ENCODE measurements at places on chromosomes 13 and 19.
A peak's percentile ranks its signal among the peaks of the same experiment; 100 is the strongest.

- no peak for DNase-seq
These were observed 71.1 kb downstream of the PIBF1 start for GRCh38 chr13:72853000-72853399.

GRCh38 chr13:39810091-39810877 lies 154.8 kb downstream of the COG6 start:
- DNase-seq, result no peak

DNA sequence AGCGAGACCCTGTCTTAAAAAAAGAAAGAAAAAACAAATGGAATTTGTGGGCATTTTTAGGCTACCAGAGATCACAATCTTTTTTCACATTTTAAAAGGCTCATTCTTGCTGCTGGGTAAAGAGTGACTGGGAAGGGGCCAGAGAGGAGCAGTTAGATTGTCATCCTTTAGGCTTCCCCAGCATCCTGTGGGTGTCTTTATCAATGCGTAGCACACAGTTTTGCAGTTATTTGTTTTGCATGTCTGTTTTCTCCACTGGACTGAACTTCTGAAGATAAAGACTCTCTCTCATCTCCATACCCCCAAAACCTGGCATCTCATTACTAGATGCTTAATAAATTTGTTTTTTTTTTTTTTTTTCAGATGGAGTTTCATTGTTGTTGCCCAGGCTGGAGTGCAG lies 2.1 kb upstream of the UTP14C start:
- DNase-seq, result no peak

DNA sequence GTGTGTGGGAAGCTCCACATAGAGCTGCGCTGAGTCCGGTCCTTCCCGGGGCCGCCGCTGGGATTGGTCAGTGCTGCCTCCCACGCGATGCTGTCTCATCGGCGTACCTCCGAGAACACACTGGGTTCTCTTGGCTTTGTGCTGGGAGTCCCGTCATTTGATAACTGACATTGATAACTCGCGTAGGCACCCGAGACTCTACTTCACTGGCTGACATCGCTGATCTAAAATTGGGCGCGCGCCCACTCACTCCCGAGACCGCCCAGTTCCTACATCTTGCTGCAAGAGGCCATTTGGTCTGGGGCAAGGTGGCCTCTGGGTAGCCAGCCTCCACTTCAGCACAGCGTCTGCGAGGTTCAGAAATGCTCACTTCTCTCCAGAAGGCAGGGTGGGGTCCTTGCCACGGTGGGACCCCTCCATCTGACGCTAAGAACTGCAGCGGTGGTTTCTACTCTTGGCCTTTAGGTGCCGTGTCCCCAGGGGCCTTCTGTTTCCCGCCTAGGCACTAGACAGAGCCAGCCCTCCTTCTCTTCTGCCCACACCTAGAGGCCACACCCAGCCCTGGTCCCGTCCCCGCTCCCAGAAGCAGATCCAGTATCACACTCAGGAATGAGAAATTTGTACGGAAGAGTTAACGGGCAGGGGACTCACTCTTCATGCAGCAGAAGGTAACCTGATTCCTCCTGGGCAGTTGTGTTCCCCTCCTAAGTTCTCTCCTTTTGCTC lies 40.7 kb upstream of the ATP11A start:
- DNase-seq, result no peak

DNA sequence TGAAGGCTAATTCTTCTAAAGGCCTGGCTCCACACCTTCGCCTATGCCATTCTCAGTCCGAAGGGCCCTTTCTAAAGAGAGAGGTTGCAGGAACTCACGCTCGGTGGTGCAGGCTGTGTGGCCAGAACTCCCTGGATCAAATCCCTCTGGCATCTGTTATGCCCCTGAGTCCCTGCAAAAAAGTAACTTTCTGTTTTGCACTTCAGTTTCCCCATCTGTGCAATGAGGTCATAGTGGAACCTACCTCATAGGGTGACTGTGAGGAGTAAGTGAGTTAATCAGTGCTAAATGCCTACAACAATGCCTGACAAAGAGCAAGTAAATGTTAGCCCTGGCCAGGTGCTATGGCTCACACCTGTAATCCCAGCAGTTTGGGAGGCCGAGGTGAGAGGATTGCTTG lies 7.3 kb downstream of the IGSF23 start:
- DNase-seq, result no peak

DNA sequence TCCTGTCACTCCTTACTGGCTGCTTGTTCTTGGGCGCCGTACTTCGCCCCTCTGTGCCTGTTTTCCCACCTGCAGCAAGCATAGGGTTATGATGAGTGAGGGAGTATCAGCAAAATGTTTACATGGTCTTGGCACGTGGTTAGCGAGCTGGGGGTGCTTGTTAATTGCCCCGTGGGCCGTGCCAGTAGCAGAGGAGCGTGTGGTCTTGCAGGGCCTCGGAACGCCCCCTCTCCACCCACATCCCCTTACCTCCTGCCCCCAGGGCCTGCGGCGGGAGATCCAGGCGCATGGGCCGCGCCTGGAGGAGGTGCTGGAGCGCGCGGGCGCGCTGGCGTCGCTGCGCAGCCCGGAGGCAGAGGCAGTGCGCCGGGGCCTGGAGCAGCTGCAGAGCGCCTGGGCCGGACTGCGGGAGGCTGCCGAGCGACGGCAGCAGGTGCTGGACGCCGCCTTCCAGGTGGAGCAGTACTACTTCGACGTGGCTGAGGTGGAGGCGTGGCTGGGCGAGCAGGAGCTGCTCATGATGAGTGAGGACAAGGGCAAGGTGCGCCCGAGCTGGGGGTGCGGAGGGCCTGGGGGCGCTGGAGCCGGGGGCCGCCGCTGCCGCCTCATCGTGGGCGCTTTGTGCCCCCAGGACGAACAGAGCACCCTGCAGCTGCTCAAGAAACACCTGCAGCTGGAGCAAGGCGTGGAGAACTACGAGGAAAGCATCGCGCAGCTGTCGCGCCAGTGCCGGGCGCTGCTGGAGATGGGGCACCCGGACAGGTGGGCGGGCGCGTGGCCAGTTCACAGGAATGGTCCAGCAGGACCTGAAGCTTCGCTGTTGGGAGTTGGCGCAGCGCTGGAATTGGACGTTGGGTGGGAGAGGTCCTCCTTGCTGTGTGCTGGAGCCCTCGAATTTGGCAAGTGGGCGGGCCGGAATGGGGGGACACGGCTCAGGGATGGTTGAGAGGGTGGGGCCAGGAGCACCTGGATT lies 22.5 kb upstream of the SHKBP1 start:
- no peak for DNase-seq

DNA sequence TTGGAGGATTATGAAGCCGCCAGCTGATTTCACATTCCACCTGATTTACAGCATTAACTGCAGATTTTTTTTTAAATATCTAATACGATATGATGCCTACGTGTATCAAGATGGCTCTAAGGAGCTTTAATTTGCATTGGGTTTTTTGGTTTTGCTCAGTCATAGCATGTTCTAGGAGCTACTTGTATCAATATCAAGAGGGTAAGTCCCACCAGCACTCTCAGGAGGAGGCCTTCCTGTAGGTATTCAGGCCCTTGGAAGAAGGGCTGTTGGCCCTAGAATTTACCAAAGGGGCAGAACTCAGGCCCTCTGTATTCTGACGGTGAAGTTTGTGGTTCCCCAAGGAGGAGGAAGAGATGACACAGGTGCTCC lies 97.2 kb upstream of the IPO5 start:
- no peak for DNase-seq

DNA sequence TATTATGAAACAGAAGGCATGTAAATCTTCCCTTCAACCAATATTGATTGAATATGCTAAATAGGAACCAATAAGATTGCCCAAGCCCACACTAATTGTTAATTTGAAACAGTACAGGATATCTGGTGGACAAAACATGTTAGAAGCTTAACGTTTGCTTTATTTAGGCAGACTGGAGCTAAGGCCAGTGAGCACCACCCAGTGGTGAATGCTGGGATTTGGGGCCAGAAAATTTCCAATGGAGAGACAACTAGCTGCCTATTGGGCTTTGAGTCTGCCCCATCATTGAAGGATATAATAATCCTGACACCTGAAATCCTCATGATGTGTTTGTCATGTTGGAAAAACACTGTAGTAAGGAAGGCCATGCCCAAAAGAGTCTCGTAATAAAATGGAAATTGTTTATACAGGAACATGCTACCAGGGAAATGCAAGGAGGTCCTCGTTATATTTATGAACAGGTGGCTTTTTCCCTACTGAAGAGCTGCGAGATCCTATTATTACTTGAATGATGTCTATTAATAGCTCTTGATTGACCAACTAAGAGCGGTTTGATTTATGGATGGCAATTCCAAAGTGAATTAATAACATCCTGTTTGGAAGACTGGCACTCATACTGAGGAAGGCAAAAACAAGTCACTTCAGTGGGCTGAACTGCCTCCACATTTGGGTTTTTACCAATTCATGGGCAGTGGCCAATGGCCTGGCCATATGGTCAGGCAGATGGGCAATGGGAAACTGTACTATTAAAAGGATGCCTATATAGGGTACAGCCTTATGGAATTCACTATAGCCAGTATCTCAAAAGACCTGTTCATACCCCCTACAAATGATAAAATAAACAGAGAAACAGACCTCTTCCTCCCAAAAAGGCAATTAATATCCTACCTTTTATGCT lies 8.7 kb downstream of the SIGLECL1 start:
- DNase-seq, result peak; percentile 42

DNA sequence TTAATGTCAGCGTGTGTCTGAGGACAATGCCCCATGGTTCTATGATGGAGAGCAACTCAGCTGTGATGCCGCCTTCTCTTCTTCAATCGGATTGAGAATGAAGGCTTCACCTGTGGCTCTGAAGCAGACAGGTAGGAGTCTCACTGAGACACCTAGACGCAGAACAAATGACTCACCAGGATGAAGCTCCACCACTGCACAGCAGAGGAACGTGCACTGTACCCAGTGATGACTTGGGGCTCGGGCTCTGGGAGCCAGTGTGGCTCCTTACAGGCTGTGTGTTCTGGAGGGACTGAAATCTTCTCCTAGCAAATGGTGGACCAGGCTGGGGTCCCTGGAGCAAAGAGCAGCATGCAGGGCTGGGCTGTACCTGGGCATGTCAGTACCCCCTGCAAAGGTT lies 44.0 kb downstream of the CCDC70 start:
- DNase-seq, result no peak

DNA sequence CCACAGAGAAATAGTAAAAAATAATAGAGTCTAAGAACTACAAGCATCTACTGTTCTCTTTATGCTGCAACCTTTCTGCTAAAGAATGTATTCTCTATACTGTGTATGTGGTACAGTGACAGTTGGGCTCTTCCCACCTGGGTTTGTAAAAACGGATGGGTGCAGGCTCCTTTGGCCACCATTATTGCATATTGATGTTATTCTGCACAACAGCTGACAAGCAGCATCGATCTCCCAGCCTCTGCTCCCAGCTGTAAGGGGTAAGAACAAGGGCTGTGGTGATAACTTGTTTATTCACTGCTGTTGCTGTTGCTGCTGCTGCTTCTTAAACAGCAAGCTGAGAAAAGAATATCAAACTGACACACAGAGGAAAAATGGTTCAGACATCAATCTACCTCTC lies 56.1 kb downstream of the KCNRG start:
- no peak for DNase-seq

GRCh38 chr13:50126993-50127725 lies 111.9 kb downstream of the KCNRG start:
- DNase-seq, result peak; percentile 50

DNA sequence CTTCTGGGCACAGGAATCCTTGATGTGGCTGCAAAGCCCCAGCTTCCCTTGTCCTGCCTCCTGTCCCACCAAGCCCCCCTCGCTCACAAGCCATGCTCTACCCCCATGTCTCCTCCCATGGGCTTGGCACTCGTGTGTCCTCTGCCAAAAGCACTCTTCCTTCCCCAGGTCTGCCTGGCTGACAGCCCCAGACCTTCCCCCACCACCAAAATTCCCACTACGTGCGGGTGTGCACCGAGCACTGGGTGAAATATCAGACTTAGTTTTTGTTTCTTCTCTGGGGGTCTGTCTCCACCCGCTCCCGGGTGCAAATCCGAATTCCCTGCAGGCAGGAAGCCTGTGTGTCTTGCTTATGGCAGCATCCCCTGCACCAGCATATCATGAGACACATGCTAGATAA lies 5.9 kb upstream of the VSTM2B start:
- DNase-seq, result no peak

GRCh38 chr13:87736849-87737385 lies 65.7 kb downstream of the SLITRK5 start:
- DNase-seq, result no peak

GRCh38 chr19:31718032-31718431 lies 368.8 kb upstream of the TSHZ3 start:
- DNase-seq, result no peak

- no peak for DNase-seq
These were observed 69.1 kb downstream of the CAB39L start for GRCh38 chr13:49374585-49375290.

GRCh38 chr19:8473648-8474476 lies 28.6 kb downstream of the PRAM1 start:
- DNase-seq, result no peak

- no peak for DNase-seq
These were observed 27.1 kb downstream of the ZNF724 start for GRCh38 chr19:23222998-23223652.

DNA sequence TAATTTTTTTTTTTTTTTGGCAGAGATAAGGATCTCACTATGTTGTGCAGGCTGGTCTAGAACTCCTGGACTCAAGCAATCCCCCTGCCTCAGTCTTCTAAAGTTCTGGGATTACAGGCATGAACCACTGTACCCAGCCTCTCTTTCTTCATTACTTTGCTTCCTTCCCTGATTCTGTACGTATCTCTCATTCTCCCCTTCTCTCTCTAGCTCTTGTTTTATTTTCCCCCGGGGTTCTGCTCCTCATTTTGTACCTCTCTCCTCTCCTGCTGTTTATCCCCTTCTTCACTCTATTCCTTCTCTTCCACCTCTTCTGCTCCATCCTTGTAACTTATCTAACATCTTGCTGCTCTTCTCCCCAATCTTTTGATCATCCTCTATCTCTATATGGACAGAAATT lies 46.5 kb downstream of the ZNF611 start:
- no peak for DNase-seq

DNA sequence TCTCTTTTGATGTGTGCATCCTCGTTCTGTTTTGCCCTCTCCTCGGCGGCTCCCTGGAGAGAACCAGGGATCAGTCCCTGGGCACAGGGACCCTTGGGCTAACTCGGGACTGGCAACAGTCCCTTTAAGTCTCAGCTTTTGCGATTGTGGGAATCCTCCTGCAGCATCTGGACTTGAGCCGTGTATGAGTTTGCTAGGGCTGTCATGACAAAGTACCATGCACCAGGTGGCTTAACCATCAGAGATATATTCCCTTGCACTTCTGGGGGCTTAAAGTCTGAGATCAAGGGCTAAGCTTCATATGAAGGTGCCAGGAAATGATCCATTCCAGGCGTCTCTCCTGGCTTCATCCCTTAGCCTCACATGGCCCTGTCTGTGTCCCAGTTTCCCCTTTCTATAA lies 34.5 kb downstream of the ARHGEF18 start:
- DNase-seq, result no peak

DNA sequence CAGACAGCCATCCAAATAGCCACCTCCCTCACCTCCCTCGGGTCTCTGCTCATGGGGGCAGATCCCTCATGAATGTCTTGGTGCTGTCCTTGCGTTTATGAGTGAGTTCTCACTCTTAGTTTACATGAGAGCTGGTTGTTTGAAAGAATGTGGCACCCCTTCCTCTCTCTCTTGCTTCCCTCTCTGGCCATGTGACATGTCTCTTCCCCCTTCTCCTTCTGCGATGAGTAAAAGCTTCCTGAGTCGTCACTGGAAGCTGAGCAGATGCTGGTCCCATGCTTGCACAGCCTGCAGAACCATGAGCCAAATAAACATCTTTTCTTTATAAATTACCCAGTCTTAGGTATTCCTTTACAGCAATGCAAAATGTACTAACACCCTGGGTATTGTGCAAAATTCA lies 208.7 kb downstream of the LACC1 start:
- no peak for DNase-seq

Data from stimulated activated CD4-positive, alpha-beta T cell treated with anti-CD3 and anti-CD28 coated beads, Interleukin-1b, Interleukin-23, amount 100 ng/mL, for 48 hours (primary cell).